Nucleus accumbens (tissue), 56 donors: ENCODE measurements at places on chromosomes 5 and 9.

DNA sequence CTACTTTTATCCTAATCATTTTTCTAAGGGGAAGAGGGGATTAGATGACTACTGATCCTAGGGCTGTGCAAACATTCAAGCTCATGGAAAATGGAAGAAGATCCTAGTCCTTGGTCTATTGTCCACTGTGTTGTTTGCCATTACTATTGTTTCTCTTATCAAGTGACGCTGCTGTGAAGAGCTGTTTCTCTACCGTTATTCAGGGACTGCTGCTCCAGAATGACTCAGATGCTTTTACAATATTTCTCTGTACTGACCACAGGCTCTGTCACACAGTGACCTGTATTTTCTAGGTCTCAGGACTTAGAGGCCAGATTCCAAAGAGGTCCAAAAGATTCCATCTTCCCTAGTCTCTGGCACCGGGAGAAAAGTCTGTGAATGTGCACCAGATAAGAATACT is 159.5 kb upstream of the CHD1 start:
- DNase-seq: no peak

DNA sequence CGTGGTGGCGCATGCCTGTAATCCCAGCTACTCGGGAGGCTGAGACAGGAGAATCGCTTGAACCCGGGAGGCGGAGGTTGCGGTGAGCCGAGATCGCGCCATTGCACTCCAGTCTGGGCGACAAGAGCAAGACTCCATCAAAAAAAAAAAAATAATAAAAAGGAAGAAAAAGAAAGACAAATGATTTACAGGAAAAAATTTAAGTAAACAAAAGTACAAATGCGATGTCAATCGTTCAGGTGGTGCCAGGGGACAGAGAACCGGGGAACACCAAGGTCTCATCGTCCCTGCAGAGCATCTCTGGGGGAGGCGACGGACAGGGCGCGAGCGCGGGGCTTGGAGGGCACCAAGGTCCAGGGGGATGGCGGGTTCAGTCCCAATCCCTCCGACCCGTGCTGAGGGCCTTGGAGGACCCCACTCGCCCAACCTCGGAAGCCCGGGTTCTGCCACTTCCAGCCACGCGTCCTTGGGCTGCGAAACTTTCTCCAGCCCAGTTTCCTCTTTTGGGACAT is 607 bp upstream of the HNRNPAB start:
- DNase-seq: no peak

GRCh38 chr5:116506488-116506887 is 68.1 kb downstream of the SEMA6A start:
- no peak for DNase-seq

DNA sequence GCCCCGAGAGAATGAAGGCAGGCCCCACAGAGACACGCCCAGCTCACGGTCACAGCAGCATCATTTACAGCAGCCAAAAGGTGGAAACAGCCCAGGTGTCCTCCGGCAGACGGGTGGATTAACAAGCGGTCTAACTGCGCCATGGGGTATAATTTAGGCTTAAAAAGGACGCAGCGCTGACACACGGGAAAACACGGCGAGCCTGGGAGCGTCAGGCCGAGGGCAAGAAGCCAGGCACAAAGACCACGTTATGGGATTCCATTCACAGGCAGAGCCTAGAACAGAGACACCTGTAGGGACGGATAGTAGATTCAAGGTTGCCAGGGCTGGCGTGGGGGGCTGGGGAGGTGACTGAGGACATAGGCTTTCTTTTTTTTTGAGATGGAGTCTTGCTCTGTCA is 36.9 kb upstream of the TMEM250 start:
- DNase-seq: no peak

- DNase-seq: no peak
Observed at GRCh38 chr5:119274767-119275130, 81.1 kb upstream of the TNFAIP8 start.

DNA sequence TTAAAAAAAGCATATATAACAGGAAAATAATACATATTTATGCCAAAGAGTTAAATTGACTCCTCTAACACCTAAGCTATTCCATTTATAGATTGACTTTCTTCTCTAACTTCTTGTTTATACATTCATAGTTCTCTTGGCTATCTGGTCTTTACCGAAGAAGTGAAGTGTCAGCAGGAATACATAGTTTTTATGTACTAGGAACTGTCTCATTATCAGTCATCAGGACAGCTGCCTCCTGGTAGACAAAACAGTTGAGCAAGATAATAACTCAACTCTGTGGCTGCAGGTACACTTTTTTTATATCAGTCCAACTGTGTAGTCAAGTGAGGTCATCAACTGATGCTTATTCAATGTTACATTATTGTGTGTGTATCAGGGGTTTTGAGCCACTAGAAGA is 1436.0 kb upstream of the NUDT12 start:
- no peak for DNase-seq

GRCh38 chr5:6745706-6746222 is 32.5 kb downstream of the TENT4A start:
- DNase-seq: no peak
